ENCODE measurements at places on chromosomes 3 and 15.

DNA sequence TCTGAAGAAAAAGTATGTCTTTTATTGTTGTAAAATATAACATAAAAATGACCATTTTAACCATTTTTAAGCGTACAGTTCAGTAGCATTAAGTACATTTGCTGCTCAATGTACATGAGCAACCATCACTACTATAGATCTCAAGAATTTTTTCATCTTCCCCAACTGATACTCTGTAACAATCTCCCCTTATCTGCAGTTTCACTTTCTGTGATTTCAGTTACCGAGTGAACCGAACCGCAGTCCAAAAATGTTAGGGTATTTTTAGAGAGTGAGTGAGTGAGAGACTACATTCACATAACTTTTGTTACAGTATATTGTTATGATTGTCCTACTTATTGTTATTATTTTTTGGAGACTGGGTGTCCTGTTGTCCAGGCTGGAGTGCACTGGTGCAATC, 9.0 kb upstream of the SLC25A26 start:
- DNase-seq = no peak

GRCh38 chr15:32872621-32873283, 154.9 kb downstream of the GREM1 start:
- peak; percentile 25 for DNase-seq

GRCh38 chr3:161163297-161163696, 57.8 kb upstream of the NMD3 start:
- DNase-seq = peak; percentile 2

DNA sequence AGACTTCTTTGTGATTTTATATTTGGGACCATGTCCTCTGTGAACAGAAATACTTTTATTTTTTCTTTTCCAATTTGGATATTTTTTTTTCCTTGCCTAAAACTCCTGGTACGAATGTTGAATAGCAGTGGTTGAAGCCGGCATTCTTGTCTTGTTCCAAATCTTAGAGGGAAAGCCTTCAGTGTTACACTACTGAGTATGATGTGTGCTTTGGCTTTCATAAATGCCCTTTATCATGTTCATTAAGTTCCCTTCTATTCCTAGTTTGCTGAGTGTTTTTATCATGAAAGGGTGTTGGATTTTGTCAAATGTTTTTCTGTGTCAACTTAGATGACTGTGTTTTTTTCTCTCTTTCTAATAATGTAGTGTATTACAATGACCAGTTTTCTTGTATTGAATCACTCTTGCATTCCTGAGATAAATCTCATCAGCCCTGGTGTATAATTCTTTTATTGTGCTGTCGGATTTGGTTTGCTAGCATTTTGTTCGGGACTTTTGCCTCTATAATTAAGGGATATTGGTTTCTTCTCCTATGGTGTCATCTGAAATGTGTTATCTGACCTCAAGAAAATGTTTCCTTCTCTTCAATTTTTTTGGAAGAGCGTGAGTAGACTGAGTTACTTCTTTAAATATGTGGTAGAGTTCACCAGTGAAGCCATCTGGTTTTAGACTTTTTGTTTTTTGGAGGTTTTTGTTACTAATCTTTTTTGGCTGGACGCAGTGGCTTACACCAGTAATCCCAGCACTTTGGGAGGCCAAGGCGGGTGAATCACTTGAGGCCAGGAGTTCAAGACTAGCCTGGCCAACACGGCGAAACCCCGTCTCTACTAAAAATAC, 33.3 kb downstream of the MAP1A start:
- DNase-seq = no peak

- DNase-seq = no peak
Observed at GRCh38 chr3:107063351-107063750, 313.9 kb upstream of the CCDC54 start.

GRCh38 chr15:89105147-89105546, 16.9 kb downstream of the ABHD2 start:
- DNase-seq = peak; percentile 35

- no peak for DNase-seq
Observed at GRCh38 chr3:18233987-18234716, 191.0 kb downstream of the SATB1 start.

- DNase-seq = no peak
Observed at GRCh38 chr15:74801311-74801997, 11.2 kb upstream of the LMAN1L start.

DNA sequence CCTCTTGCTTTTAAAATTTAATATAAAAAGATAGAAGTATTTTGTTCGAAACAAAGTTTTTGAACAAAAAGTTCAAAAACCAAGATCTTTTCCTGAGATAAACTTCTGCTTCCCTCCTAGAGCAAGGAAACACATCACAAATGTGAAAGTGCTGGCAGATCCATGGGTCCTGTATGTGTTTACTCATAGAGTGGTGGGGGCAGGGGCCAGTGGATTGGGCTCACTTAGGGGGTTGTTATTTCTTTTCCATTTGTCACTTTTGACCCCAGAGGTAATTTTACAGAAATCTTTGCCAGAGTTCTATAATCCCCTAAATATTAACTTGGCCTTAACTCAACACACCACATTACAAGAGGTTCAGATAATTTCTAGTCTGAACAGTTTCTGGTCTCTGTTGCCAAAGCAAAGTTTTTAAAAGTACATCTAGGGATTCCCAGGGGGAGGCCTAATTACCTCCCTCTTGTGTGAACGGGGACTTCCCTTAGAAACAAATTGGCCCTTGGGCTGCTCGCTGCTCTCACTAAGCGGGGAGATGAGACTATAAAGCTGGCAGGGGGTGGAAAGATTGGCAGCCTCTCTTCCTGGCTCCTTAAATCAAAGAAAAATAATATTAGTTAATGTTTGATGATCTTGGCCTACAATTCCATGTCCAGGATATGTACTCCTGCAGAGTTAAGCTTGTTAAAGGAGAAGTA, 66.8 kb upstream of the PTX3 start:
- DNase-seq = no peak

DNA sequence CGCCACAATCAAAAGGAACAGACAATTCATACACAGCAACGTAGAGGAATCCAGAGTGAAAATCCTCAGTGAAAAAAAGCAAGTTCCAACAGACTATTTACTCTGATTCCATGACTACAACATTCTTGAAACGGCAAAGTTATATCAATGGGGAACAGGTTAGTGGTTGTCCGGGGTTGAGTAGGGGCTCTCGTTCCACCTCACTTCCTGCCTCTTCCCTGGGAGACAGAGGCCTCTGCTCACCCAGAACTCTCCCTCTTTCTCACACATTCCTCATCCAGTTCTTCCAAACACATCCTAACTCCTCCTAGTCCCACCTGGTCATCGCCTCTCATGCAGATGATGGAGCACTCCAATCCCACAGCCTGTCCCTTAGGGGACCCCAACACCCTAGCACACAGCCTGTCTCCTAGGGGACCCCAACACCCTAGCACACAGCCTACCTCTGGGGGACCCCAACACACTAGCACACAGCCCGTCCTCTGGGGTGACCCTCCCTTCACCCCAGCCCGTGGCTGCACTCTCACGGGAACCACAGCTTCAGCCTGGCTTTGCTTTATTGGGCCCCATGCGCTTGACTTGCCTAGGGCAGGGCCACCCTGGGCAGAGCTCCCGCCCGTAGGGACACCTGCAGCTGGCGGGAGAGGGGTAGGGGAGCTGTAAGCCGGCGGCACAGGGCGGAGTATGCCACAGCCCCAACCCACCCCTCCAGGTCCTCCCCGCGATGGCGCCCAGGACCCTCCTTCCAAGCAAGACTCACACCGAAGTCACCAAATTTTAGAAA, 5.2 kb downstream of the OCA2 start:
- no peak for DNase-seq

GRCh38 chr3:64395490-64395889, 170.2 kb upstream of the PRICKLE2 start:
- DNase-seq = no peak

DNA sequence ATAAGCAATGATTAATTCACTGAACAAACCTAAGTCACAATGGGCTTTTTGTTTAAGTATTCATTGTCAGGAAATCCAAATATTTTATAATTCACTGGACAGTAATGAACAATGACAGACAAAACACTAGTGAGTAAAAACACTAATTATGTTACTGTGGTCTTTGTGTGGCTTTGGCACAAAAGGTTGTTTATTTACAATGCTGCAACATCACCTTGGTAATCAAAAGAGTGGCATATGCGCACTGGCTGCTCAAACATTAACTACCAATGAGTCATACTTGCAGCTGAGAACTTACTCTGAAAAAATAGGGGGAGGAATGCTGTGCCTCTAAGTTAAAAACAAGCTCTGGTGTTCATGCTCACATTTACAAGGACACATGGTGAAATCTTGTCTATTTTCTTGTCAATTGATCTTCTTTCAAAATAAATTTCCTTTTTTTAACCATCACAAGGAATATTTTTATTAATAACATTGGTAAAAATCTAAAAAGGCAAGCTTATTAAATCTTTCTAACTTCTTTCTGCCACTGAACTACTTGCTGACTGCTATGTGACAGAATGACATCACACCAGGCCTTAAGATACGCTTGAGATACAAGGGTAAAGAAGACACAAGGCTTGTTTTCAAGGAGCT, 85.2 kb upstream of the PPIB start:
- peak; percentile 10 for DNase-seq

DNA sequence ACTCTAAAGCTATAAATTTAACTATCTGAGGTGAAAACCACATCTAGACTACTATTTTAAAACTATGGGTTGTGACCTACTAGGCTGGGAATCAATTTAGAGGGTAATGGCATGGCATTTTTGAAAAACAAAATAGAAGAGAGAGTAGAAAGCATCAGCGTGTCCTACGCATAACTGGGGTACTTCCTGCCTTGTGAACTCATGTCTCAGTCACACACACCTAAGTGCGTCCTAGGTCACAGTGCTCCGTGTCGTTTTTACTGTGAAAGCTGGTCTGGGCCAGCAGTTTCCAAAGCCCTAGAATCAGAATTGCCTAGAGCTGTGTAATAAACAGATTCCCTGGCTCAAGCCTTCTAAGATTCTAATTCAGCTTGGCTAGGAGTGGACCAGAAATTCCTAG, 32.3 kb downstream of the RFT1 start:
- DNase-seq = no peak

DNA sequence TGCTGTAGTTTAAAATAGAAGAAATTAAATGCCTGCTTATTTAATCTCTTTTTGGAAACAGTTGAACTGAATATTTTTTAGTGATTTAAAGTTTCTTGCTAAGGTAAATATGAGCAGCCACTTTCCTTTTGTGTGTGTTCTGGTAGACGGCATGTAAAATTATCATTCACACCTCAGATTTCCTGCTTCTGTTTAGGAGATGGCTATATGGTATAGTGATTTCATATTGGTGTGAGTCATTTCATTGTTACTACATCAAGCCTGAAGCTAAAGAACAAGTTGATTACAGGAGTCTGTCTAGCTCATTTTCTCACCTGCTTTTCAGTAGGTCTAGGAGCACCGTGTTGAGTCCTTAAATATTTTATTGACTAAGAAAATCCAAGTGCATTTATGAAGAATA, 2.2 kb downstream of the LRCH3 start:
- DNase-seq = peak; percentile 50

GRCh38 chr3:86984271-86984670, 6.7 kb downstream of the VGLL3 start:
- no peak for DNase-seq

GRCh38 chr3:5195605-5196004, 8.1 kb downstream of the EDEM1 start:
- peak; percentile 75 for DNase-seq

- DNase-seq = peak; percentile 12
Observed at GRCh38 chr15:37100966-37101215, 542 bp upstream of the MEIS2 start.

DNA sequence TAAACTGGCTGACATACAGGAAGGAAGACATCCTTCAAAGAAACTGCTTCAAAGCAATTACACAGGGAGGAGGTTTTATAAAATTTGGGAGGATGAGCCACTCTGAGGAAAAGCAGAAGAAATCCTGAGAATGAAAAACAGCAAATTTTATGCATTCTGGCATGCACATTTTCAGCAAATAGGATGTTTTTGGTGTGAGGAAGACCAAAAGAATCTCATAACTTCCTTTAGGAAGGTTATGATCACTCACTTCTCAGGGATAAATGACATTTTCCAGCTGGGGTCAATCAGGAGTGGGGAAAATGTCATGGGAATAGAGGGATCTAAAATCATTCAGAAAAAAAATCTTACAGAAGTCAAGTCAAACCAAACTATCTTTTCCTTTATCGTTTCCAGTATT, 371.7 kb upstream of the CNTN6 start:
- DNase-seq = no peak

DNA sequence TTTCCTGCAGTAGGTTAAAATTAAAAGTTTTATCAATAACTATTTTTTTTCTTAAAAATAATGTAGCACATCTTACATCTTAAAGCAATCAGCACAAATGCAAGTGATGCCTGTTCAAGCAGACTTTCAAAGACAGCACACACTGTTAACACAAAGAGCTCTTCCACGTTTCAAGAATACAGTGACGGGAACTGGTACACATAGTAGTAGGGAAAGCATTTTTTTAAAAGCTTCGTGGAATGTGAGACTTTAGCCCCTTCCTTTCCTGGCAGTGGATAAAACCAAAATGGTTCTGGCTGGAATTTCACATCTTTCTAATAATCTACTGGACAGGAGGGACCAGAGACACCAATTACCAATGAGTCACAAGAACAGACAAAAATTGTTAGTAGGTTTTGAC, 33.5 kb upstream of the SLC2A2 start:
- DNase-seq = no peak

- no peak for DNase-seq
Observed at GRCh38 chr3:50132421-50133282, 22.5 kb upstream of the SEMA3F start.

GRCh38 chr3:10932596-10932995, 60.0 kb upstream of the SLC6A1 start:
- no peak for DNase-seq

DNA sequence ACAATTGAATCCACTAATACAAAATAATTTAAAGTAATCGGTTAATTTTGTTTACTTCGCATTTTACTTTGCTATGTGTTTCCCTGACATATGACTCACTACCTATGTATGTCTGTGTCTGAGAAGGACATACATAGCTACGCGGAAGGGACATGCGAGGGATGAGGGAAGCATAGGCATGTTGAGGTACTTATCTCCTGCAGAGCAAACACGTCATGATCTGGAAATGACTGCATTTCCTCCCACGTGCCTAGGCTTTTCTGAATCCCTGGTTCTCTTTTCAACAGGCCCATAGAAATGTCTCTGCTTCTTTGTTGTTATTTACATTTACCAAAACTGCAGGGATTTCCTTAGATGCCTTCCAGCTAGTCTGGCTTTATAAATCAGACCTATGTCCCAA, 27.5 kb downstream of the ALCAM start:
- peak; percentile 21 for DNase-seq

- DNase-seq = no peak
Observed at GRCh38 chr15:47500842-47501241, 216.5 kb upstream of the SEMA6D start.

GRCh38 chr3:133463347-133463860, 63.5 kb downstream of the BFSP2 start:
- DNase-seq = no peak

DNA sequence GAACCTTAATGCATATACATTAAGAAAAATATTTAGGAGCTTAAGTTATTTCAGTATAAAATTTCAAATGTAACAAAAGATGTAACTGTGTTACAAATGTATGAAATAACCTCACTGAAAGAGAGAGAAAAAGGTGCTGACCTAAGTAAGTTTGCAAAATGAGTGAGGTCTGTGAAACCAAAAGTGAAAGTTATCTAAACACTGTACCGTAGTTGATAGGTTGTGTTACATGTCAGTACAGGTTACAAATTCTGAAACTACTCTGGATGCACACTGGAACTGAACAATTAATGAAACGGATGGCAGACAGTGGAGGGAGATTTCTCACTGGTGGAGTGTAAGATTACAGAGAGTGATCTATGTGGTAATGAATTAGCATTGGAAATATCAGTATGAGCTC, 420.7 kb downstream of the ZNF385D start:
- DNase-seq = no peak

- no peak for DNase-seq
Observed at GRCh38 chr15:39393575-39394335, 187.1 kb upstream of the THBS1 start.
